Stimulated activated CD4-positive, alpha-beta T cell treated with anti-CD3 and anti-CD28 coated beads, Interleukin-2, amount 100 ng/mL, for 4 hours (primary cell): ENCODE measurements at places on chromosomes 6 and 20.

GRCh38 chr6:17962436-17963031 lies 24.9 kb downstream of the KIF13A start:
- no peak for DNase-seq

DNA sequence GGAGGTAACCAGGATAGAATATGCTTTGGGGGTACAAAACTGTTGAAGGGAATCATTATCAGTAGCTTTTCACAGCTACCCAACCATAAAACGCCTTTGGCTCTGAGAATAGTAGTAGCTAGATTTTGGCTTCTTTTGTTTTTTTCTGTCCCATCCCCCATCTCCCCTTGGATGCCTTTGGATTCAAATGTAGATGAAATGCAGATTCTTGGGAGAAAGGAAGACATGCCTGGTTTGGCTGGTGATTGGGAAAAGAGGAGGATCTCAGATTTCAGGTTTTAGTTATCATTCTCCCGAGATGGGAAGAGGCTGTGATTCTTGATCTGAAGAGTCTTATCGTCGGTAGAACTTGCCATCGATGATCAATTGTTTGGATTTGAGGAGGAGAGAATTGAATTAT lies 3.5 kb upstream of the CDYL start:
- no peak for DNase-seq

GRCh38 chr6:163412801-163413344 lies 1.6 kb upstream of the QKI start:
- no peak for DNase-seq

- no peak for DNase-seq
These were observed 127.9 kb upstream of the ADGRF1 start for GRCh38 chr6:47169785-47170616.

GRCh38 chr6:44667226-44667625 lies 279.7 kb downstream of the CDC5L start:
- DNase-seq = no peak

DNA sequence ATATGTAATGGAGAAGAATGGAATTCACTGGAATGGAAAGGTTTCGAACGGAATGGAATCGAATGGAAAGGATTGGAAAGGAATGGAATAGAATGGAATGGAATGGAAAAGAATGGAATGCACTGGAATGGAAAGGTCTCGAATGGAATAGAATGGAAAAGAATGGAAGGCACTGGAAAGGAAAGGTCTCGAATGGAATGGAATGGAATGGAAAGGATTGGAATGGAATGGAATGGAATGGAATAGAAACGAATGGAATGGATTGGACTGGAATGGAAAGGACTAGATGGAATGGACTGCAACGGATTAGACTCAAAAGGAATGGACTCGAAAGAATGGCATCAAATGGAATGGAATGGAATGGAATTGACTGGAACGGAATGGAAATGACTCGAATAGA lies 20.5 kb upstream of the DEFB115 start:
- no peak for DNase-seq
